ENCODE measurements at places on chromosomes 6 and 20.

- DNase-seq = no peak
These were observed 9.8 kb downstream of the PI16 start for GRCh38 chr6:36964349-36964748.

GRCh38 chr20:17735959-17736621 is 36.3 kb downstream of the BANF2 start:
- DNase-seq = no peak

GRCh38 chr6:150347845-150348244 is 21.0 kb upstream of the IYD start:
- DNase-seq = peak; percentile 66

- DNase-seq = no peak
These were observed 105.4 kb downstream of the TSHZ2 start for GRCh38 chr20:53077373-53078205.

- DNase-seq = peak; percentile 52
These were observed at the start of gene GPR6 for GRCh38 chr6:109978174-109979032. GPR6 (plus strand) TSS chr6:109978311; CDS start chr6:109979113, 802 bp downstream.
